ENCODE measurements at places on chromosomes 5 and 9.

GRCh38 chr5:170642776-170643436 is 139.1 kb downstream of the KCNIP1 start:
- DNase-seq: no peak

DNA sequence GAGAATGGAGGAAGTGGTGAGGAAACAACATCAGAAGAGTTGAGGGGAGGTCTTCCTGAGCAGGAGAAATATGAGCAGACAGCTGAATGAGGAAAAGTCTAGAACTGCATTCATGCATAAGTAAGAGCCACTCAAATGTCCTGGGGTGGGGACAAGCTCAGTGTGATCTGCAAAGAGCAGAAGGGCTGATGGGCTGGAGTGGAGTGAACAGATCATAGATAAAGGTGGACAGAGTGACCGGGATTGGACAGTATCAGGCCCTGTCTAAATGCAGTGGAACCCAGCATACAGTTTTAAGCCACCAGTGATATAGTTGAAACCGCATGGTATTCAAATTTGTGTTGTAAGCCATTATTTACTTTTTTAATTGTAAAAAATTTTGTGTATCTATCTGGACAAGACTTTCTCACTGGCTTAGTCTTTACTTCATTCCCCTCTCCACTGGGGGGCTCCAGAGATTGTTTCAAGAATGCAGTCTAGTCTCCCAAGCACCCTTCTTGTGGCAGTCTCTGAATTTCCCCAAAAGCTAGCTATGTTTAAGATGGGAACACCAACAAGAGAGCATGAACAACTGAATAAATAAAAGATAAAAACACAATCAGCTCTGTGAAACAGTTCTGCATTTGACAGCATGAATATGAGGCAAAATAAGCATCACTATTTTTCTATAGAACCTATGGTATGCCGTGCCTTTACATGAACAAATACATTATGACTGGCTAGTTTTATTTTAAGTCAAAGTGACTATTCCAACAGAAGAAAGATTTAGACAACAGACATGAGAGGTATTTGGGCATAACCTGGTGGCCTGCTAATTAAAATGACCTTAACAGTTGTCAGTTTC is 10.7 kb upstream of the STK32A start:
- DNase-seq: no peak

DNA sequence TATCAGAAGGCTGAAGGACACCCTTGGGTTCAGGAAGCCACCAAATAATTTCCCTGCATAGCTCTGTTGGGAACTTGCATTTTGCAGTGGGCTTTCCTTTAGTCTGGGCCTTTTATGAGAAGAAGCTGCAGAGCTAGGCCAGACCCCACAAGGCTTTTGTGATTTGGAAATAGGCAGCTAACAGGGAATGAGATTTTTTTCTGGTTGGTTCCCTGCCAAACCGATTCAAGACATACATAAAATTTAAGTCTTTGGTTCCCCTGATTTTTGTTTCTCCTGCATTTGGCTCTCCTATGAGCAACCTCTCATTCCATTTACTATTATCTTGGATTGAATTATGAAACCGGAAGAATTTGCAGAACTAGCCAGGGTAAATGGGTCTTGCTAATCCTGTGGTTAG is 81.5 kb upstream of the PTCH1 start:
- no peak for DNase-seq

GRCh38 chr9:131478421-131478868 is 24.3 kb upstream of the POMT1 start:
- DNase-seq: no peak

- DNase-seq: no peak
These were observed 284.0 kb downstream of the DRD1 start for GRCh38 chr5:175159956-175160355.

DNA sequence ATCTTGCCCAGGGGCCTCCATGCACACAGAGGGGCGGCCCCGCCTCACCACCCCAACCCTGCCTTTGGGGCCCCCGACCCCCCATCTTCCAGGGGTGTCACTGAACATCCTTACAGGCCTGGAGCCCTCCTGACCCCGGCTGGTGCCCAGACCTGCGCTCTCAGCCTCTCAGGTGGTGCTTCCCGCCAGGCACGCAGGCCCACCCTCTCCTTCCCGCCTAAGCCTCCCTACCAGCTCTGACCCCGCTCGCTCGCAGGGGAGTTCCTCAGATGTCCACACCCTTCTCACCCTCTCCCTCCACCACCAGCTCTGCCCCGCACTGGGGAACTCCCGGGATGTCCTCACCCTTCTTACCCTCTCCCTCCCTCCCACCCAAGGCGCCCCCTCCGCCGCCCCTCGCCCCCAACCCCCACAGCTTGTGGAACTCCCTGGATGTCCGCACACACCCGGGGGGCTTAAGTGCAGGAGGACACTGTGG is 12.3 kb upstream of the QRFP start:
- DNase-seq: no peak

GRCh38 chr9:82645600-82645999 is 417.3 kb downstream of the RASEF start:
- DNase-seq: no peak

- DNase-seq: no peak
These were observed 317.2 kb upstream of the GRAMD2B start for GRCh38 chr5:126106029-126106428.

DNA sequence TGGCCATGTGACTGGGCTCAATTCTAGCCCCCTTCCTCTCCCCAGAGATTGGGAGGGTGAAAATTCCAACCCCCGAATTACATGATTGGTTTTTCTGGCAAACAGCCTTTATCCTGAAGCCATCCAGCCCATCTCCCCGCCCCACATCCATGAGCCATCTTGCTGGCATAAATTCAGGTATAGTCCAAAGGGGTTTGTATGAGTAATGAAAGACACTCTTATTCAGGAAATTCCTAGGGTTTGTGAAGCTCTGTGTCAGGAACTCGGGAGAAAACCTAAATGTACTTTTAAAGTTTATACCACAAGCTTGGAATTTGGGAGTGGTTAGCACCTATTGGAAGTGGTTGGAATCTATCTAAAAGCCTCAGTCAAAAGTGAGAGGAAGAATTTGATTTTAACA is 80.6 kb upstream of the SIMC1 start:
- DNase-seq: no peak

- DNase-seq: peak; percentile 10
These were observed 449 bp upstream of the PCSK5 start for GRCh38 chr9:75889977-75890471.

DNA sequence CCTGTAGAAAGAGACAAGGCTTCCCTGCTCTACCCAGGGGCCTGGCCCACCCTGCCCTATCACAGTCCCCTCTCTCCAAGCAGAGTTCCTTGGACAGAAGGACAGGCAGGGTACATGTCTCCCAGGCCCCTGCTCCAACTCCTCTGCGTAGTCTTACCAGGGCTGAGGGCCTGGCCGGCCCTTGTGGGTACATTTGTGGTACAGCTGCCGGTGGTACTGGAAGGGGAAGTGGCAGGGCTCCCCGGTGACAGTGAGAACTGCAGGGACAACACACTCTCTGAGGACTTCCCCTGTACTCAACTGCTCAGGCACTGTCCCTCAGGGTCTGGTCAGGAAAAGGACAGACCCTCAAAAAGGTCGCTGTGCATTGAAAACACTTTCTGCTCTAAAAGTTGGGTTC is 3.6 kb downstream of the F12 start:
- DNase-seq: no peak

- no peak for DNase-seq
These were observed 184.4 kb upstream of the DMRT1 start for GRCh38 chr9:656926-657568.

DNA sequence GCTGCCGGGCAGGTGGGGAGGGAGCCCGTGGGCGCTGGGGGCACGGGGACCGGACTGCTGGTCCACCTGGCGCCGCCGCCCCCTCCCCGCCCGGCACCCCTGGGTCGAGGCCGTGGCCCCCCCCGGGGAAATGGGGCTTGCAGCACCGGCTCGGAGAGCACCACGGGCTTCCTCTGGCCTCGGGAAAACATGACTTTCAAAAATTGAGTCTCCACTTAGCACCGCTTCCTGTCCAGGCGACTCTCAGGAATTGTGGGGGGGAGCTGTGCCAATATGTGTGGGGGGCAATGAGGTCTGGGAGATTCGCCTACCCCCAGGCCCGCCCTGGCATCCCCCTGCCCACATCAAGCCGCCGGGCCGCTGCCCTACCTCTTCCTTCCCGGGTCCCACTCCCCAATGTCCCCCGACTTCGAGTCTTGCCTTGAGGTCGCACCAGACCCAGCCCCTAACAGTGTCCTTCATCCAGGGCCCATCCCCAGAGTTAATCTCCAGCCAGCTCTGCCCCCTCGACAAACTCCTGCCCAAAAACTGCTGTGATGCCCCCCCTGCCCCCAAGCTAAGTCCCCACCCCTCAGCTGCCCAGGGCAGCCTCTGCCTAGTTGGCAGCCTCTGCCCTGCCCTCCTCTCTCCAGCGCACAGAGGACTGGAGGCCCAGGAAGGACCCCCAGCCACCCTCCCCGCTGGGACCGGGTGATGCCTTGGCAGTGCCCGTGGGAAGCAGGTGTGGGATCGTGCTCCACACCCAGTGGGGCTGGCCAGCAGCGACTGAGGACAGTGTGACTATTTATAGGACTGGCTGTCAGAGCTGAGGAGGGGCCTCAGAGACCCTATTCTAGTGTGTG is 3.9 kb downstream of the EGFL7 start:
- DNase-seq: no peak

GRCh38 chr9:94801234-94801633 is 74.7 kb downstream of the AOPEP start:
- no peak for DNase-seq

- DNase-seq: no peak
These were observed 61.9 kb upstream of the ELL2 start for GRCh38 chr5:96023518-96023917.

GRCh38 chr5:26388976-26389375 is 649.4 kb downstream of the CDH9 start:
- DNase-seq: no peak

DNA sequence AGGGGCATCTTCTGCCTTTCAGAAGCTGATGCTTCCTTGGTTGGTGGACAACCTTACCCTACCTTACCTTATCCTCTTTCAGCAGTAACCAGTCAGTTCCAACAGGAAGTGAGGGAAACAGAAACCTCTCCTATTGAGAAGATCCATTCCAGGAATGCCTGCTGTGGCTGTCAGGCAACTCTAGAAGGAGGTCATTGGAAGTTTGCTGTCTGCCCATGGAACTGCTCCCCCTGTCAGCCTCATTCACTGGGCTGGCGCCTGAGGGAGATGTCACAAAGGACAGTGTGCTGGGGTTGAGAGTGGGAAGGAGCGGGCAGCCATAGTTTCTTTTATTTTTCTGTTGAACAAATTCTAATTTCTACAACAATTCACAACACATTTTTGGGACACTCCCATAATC is 54.7 kb downstream of the IRX1 start:
- DNase-seq: no peak

DNA sequence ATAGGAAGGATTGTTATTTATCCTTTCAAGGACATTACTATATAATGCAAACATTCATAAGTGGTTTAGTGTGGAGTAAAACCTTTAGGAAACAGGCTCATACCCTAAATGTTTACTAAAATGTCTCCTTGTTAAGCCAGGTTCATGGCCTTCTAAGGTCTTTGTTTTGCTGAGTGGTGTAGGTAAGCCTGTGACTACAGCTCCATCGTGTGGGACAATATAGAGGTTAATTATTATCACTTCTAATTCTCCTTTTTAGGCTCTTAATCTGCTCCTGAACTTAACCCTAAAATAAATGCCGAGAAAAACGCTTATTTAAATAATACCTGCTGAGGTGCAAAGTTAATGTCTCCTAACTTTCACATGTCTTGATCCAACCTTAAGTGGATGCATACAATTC is 43.8 kb downstream of the SPINK5 start:
- DNase-seq: no peak

- no peak for DNase-seq
These were observed 1.9 kb upstream of the TRIM32 start for GRCh38 chr9:116685166-116685565.

DNA sequence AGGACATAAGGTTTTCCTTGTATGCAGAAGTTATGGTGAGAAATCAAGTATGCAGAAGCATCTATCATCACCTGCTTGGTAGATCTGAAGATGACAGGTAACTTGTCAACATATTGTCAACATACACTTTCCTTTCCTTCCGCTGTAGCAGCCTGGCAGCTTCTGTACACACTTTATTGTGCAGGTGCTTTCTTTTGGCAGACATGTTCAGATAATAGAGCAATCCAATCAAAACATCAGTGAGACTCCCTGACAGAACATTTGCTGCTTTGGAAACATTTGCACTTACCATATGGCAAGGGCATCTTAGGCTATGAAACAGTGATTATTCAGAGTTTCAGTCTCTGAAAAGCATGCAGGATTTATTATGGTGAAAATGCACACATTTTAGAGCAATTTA is 161.1 kb upstream of the CDH12 start:
- no peak for DNase-seq

DNA sequence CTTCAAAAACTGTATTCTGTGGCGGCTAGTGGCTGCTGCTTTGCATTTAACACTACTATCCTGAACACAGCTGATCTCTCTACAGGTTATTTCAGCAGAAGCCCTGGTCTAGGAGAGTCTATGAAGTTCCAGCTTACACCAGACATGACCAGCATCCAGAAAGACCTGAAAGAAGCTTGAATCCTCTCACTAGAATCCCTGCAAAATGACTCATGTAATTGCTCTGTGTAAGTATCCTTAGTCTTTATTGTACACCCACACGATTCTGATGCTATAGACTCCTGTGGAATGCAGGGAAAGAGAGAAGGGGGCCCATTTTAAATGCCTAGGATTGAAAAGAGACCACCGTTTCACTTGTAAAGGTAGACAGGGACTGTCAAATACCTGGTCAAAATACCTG is 859 bp upstream of the GRIA1 start:
- DNase-seq: no peak

GRCh38 chr5:175657593-175658271 is at the start of gene HRH2:
HRH2 (plus strand) TSS chr5:175658071; CDS start chr5:175683234, 25,163 bp downstream.
- no peak for DNase-seq

DNA sequence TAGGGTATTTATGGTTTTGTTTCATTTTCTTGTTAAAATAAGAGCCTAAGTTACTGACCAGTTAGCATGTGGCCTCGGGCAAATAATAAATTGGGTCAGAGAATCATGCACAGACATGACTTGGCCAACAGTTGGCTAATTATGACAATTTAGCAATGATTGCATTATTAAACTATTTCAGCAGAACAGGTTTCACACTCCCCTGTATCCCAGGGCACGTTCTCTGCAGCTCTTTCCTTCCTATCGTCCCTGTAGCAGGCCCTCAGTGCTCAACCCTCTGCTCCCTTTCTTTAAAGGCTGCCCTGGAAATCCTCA is 167.9 kb downstream of the TSSK1B start:
- no peak for DNase-seq

Measured in SK-N-MC (cell line).